Amygdala (tissue), 56 donors: ENCODE measurements at places on chromosomes 7 and 10.
A peak's percentile ranks its signal among the peaks of the same experiment; 100 is the strongest.

GRCh38 chr7:392822-393221 is 102.9 kb downstream of the FOXL3 start:
- DNase-seq: no peak

GRCh38 chr7:148886844-148887243 is 2.8 kb upstream of the EZH2 start:
- DNase-seq: no peak

DNA sequence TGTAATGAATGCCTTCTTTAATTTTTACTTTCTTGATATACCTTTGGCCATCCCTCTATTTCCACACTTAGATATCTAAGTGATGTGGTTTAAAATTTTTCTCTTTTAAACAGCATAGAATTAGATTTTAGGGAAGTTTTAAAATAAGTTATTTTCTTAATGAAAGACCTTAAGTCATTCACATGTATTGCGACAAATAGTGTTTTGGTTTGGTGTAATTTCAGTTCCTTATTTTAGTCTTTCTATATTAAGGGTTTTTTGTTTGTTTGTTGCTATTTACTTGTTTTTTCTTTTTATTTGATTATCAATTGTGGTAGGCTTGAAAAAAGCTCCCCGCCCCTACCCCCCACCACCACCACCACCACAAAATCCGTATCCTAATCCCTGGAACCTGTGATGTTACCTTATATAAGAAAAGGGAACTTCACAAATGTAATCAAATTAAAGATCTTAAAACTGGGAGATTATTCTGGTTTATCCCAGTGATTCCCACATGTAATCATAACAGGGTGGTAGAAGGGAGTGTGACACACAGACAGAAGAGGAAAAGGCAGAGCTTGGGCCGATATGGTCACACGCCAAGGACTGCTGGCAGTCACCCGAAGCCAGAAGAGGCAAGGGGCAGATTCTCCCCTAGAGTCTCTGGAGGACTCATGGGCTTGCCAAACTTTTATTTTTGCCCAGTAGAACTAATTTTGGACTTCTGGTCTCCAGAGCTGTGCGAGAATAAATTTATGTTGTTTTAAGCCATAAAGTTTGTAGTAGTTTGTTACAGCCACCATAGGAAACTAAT is 149.7 kb downstream of the NPSR1 start:
- DNase-seq: no peak

- DNase-seq: no peak
Measured at GRCh38 chr10:62121187-62121530, 147.5 kb downstream of the RTKN2 start.

- no peak for DNase-seq
Measured at GRCh38 chr10:50563906-50564305, 59.9 kb downstream of the SGMS1 start.

DNA sequence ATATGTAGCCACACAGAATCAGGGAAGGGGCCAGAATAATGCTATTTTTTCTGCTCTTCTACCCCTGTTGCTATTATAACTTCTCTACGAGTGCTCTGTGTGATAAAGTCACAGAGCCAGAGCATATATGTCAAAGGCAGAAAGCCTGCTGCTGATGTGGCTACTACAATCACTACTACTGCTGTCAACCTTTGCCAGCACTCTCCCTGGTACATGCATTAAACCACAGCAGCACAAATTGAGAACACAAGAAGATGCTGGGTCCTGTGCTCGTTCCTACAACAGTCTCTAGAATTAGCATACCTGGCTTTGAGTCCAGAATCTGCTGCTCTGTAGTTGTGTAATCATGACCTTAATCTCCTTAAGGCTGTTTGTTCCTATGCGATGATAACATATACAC is 108.6 kb downstream of the SEMA3A start:
- DNase-seq: no peak

DNA sequence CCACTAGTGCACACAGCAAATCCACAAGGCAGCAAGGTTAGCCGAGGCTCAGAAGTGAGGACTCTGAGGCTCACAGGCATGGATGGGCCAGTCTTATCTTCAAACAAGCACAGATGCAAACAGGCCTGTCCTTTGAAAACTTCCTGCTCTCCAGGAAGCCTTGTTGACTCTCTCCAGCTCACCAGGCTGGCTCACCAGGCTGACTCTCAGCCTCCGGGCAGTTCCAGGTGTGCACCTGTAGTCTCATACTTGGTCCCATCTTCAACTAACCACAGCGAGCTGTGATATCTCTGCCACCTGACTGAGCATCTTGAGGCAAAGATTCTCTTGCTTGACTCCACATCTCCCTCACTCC is 173.9 kb upstream of the ZMIZ1 start:
- no peak for DNase-seq

GRCh38 chr7:100053215-100053614 is 3.6 kb downstream of the ZSCAN21 start:
- no peak for DNase-seq

- no peak for DNase-seq
Measured at GRCh38 chr10:123782549-123782948, 109.1 kb downstream of the CPXM2 start.

GRCh38 chr10:120950051-120950561 is 98.9 kb downstream of the WDR11 start:
- no peak for DNase-seq

DNA sequence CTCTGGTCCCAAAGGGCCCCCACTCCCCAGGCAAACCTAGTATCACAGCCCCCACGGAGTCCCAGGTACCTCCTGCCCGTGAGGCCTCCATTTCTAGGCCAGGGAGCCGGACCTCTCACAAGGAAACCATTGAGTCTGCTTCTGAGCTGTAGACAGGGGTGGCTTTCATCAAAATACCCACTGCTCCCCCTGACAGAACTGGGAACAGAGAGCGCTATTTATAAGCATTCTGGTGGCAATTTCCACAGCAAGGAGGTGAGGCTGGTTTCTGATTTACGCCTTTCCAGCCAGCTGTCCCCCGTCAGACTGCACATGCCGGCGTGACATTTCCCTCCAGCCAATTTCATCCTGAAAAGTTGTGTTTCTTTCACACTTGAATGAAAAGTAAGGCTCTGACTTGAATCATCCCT is 407.5 kb upstream of the PRKCQ start:
- DNase-seq: peak; percentile 70

GRCh38 chr10:97029271-97029670 is 156.5 kb downstream of the SLIT1 start:
- DNase-seq: no peak

DNA sequence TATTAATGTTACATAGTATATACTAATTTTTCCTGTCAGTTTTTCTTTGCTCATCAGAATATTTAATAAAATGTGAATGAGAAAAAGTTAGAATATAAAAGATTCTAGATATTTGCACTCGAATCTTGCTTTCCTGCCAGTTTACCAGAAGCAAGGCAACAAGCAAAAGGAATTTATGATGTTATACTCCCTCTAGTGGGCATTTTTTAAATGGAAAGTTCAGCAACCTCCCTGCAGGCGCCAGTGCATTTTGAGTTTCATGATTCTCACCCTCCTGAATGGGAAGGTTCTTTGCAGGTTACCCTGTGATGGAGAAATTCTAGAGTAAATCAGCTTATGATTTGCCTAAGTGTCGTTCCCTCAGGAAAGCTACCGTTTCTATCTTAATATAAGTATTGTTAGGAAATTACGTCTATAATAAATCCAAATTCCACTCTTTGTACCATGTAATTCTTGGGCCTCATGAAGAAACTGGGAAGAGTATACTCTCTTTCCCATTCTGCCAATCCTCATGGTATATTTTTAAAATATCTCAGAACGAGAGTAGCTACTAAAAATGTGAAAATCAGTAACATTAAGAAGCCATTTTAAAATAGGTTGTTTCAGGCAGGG is 350.0 kb downstream of the CRPPA start:
- DNase-seq: no peak

DNA sequence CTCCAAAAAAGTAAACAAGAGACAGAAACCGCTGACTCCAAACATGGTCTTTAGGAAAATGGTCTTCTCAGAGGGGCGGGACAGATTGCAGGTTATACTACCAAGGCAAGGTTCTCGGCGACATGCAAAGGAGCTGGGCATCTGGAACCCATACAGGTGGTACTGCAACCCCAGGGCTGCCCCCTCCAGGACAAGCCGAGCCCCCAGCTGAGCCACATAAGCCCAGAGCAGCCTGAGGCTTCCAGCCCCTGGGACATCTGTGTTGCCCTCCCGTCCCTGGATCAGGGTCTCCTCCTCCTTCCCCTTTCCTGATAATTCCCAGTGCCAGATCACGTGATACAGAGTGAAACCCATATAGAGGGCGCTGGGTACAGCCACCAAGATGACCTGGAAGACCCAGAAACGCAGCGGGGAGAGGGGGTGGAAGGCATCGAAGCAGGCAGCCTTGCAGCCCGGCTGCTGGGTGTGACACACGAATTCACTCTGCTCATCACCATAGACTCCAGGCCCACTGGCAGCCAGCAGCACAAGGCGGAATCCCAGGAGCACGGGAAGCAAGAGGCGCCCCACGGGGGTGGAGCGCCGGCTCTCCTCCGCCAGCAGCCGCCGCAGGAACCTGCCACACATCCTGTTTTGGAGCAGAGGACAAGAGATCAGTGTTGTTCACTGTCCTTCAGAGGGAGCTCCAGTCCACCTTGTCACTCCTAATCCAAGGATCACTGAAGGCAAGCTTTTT is at the start of gene GJC3:
Gene GJC3 (minus strand): TSS at position 627 of the 736 bp plus-strand sequence. CDS start 0 bp downstream, at position 627.
- DNase-seq: no peak

- no peak for DNase-seq
Measured at GRCh38 chr7:91543646-91544045, 279.4 kb downstream of the FZD1 start.

DNA sequence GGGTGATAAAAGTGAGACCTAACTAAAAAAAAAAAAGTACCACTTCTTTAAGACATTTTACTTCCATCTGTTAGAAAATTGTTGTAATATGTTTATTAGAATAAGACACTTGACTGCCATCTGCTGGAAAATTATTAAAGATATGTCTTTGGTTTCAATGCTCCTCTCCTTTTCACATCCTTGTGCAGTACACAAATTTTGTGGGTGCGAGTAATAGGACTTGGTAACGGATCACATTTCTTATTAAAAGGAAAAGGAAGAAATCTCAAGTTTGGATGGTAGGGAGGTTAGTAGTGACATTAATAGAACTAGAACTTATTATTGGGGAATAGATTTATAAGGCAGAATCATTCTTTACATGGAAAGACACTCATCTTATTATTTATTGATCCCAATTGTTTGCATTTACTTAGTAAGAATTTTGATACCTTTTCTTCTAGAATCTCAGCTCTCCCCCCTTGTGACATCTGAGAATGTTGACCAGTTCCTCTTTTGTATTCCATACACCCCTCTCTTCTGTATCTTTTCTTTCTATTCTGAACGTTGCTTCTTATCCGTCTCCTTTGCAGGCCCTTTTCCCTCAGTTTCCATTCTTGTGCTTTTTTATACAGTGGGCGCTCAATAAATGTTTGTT is 43.0 kb upstream of the RPA3 start:
- DNase-seq: no peak

DNA sequence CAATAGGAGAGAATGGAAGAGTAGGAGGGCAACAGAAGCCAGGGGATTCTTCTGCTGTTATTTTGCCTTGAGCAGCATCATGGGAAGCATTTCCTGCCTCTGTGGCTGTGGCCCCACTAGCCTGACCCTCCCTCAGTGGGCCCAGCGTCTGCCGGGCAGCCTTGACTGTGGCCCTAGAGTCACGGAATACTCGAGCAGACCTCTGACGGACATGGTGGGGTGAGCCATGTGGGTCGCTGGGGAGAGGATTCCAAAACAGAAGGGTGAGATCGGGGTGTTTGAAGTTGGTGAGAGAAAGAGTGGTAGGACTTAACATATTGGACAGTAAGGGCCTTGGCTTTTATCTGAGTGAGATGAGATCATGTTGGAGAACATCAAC is 8.3 kb upstream of the PRKAG2 start:
- DNase-seq: no peak

DNA sequence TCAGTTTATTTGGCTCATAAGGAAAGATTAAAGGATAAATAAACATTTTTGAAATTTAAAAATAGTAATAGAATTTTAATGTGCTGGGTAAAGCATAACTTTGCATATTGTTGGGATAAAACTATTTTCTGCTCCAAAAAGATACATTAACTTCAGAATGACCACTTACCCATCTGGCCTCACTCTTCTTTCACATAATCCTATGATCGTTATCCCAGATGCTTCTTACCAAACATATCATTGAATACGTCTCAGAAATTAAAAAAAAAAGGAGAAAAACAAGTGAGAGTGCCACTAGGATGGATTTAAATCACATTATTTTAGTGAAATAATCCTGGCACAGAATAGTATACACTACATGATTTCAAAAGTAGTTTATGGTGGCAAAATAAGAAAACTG is 677.5 kb upstream of the ZWINT start:
- no peak for DNase-seq

GRCh38 chr7:20393021-20393610 is 62.4 kb downstream of the ITGB8 start:
- DNase-seq: no peak

GRCh38 chr10:306675-307185 is 171.5 kb downstream of the ZMYND11 start:
- no peak for DNase-seq

DNA sequence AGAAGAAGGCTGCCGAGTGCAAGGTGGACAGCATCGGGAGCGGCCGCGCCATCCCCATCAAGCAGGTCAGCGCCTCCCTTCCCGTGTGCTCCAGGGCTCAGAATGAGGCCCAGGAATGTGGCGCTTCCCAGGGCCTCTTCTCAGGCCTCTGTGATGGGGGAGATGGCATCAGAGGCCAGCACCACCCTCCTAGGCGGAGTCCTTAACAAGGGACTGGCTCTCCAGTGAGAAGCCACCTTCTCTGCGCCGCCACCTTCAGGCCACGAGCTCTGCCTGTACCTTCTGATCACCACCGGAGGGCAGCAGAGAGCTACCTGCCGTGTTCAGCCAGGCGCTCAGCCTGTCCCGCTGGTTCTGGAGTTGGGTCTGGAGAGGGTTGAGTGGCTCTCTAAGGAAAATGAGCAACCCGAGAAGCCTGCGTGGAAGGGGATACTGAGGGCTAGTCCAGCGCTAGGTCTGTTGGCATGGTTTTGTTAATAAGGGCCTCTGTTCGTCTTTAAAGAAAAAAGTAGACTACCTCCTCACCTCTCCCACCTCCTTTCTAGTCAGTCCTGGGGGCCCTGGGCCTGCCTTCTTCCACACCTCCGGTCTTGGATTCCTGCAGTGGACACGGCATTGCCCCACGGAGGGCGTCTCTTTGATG is 37.7 kb downstream of the AGAP3 start:
- peak; percentile 75 for DNase-seq

DNA sequence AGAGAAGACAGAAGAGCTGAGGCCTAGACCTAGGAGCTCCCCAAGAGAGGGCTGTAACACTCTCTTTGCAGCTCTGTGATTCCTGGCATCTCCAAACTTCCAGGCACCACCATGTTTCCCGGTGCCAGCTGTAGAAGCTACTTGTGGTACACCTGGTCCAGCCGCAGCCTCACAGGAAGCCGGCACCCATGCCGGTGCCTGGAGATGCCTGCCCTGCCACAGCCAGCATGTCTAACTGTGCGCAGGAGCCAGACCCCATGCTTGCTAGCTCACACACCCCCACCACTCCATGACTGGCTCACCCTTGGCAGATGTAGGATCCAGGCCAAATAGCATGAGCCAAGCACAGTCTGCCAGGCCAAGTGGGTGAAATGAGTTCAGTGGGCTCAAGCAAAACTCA is 211.7 kb upstream of the GNAI1 start:
- DNase-seq: no peak

GRCh38 chr10:93567277-93568104 is 1.0 kb downstream of the FFAR4 start:
- no peak for DNase-seq

- DNase-seq: no peak
Measured at GRCh38 chr10:122204691-122205489, 66.2 kb upstream of the BTBD16 start.
